ENCODE measurements at places on chromosomes 13 and 19.

- no peak for DNase-seq
These were observed 10.8 kb upstream of the RANBP3 start for GRCh38 chr19:5988517-5989387.

DNA sequence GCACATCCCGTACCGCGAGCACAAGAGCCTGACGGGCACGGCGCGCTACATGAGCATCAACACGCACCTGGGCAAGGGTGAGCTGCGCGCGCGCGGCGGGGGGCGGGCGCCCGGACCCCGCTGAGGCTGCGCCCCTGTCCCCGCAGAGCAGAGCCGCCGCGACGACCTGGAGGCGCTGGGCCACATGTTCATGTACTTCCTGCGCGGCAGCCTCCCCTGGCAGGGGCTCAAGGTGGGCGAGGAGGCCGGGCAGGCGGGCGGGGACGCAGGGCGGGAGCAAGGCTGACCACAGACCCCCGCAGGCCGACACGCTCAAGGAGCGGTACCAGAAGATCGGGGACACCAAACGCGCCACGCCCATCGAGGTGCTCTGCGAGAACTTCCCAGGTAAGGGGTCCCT is 36.5 kb downstream of the BTBD2 start:
- DNase-seq, result no peak

- no peak for DNase-seq
These were observed 22.7 kb upstream of the NAXD start for GRCh38 chr13:110592665-110593064.

- DNase-seq, result no peak
These were observed 21.9 kb downstream of the CCNE1 start for GRCh38 chr19:29833614-29834261.

DNA sequence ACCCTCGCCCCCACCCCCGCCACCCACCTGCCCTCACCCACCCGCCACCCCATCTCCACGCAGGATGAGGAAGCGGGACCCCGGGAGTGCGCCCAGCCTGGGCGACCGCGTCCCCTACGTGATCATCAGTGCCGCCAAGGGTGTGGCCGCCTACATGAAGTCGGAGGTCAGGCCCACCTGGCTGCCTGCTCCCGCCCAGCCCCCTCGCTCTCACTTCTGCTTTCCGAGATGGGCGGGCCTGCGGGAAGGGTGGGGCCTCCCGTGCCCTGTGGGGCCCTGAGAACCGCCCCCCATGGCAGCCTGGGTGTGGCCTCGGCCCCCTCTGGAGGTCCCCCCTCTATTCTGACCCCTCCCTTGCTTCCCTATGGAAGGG is 3.1 kb upstream of the SPIB start:
- peak; percentile 62 for DNase-seq

Measured in T-cell (primary cell).